ENCODE measurements at places on chromosomes 6 and 20.

DNA sequence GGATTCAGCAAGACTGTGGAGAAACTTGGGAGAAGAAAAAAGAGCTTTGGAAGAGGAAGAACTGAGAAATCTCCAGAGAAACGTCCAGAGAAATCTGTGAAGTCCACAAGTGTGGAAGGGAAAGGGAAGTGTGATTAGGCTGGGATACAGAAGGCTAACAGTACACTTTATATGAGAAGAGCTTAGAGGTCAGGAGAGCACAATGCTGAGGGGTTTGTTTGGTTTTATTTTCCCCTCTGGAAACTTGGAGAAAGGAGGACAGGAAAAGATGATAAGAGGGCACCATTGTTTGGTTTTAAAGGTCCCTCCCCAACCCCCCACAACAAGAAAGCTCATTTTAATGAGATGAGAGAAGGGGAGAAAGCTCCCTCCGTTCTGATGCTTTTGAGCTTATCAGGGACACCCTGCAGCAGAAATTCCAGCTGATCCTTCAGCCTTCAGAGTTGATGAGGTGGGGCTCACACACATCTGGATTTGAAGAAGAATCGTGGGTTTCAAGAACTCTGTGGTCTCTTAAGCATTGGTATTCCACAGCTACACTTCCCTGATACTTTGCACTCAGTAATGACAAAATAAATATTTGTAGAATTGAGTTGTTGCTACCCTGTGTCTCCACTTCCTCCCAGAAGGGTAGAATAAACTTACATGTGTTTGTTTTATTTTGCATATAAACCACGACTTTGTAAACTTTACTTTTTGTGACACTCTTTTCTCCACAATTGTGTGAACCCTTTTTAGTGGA is 1.9 kb downstream of the NT5E start:
- DNase-seq = no peak

GRCh38 chr20:42484335-42484734 is 705.4 kb downstream of the PTPRT start:
- no peak for DNase-seq

- DNase-seq = no peak
Measured at GRCh38 chr6:169587975-169588374, 113.9 kb downstream of the WDR27 start.

DNA sequence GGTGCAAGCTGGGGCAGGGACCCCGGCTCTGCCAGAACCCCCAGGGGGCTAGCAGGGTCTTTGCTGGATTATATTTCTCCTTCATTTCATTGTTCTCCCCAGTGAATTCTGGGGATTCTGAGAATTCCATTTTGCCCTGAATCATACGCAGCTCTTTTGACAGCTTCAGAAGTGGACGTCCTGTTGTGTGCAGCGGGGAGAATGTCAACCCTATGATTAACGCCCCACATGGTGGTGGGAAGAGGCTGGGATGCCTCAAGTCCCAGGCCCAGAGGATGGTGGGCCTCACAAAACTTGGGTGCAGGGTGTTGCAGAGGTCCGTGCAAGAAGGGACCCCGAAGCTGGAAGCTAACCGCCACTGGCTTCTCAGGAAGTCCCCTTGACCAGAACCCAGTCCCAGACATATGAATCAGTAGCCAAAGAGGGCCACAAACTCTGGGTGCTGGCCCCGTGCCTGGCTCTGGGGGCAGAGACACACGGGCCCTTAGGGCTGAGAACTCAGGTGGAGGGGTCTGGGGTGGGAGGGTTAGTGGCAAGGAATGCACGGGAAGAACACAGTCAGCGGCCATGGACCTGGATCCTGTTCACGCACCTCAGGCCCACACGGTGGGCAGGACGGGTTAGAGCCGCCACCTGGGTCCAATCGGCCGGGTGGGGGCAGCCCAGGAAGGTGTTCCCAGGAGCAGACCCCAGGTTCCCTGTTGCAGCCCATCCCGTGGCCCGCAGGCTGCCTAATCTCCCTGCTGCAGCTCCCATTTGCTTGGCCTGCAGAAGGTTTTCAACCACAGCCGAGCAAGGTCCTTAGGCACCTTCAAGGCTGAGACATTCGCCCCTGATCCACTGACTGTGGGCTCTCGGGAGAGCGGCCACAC is 51.2 kb downstream of the YTHDF1 start:
- no peak for DNase-seq

- DNase-seq = no peak
Measured at GRCh38 chr20:2800521-2801285, at the start of gene CPXM1. Gene CPXM1, minus strand, starts transcription at chr20:2800627. Its CDS starts 55 bp downstream, at chr20:2800572.

DNA sequence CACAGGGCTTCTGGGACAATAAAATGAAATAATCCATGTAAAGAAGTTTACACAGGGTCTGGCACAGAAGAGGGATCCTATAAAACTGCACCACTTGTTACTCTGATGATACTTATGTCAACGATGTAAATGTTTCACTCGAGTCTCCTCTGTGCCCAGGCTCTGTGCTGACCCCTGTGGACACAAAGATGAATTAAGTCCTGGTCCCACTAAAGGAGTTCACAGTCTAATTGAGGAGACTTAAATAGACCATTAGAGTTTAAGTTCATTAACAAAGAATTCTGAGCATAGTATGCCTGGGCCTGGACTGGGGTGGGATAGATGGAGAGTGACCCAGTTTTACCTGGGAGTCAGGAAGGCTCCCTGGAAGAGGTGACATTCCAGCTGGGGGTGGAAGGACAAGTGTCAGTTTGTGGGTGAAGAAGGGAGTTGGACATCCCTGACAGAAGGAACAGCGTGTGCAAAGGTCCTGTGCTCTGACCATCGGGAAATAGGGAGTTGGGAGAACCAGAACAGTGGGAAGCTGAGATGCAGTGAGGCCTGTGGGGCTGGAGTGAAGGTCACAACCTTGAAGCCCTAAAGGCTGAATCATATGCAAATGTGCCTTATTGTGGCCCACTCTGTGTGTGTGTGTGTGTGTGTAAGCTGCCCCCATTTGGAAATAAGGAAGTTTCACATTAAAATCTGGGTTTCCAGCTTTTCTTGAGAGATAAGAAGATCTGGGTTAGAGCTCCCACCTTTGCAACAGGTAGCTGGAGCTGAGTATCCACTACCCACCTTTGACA is 1.1 kb downstream of the OCSTAMP start:
- DNase-seq = no peak

DNA sequence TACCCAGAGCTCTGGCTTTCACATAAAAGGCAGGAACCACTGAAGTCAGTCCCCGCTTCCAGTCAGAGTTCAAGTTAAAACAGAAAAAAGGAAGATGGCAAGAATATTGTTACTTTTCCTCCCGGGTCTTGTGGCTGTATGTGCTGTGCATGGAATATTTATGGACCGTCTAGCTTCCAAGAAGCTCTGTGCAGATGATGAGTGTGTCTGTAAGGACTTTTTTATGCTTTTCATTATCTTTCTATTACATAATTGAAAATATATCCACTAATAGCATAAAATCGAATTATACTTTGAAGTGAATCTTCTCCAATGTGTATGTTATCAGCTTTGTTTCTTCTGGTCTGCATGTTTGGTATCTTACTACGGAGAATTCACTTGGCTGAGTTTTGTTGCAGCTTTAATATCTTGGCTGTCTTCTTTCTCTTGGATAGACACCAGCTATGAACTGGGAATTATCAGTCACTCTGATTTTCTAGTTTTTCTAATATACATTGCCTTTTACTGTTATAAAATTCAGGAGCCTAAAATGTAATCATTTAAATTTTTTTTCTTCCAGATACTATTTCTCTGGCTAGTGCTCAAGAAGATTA is at the start of gene OTOR:
Gene OTOR (plus strand): TSS at position 51 of the 593 bp plus-strand sequence. CDS start 44 bp downstream, at position 95.
- no peak for DNase-seq

Measured in astrocyte (in vitro differentiated cells and primary cell).